ENCODE measurements at places on chromosomes 3 and 15.

DNA sequence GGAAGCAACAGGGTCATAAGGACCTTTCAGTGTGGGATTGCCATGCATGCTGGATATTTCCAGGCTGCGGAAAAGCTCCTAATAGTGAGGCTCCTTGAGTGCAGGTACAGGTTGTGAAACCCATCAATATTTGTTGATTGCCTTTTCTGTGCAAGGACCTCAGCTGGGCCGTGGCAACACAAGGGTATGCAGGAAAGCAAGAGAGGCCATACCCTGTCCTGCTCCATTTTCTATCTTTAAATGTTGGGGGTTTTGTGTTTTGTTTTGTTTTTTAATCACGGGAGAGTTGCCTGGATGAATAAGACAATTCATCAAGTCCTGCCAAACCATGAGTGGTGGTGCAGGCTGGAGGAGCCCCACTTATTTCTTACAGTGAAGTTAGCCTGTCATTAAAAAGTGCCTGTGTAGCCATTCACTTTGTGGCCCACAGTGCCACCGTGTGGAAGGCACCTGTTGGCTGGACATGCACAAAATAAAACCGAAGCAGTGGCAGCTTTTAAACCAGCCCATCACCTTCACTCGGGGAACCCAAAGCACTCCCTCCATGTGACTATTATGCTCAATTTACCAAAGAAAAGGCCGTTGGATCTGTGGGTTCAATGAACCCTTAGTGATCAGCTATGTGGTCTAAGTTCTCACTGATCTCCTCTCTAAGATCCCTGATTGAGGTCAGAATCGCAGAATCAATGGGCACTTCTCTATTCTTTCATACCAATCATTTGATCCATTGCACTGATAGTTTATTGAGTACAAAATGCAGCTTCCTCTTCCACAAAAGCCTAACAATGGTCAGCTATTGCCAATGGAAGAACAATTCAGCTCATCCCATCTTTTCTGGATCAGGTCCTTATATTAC lies 42.2 kb downstream of the CLDN18 start:
- peak; percentile 35 for DNase-seq

- no peak for DNase-seq
Measured at GRCh38 chr3:112847692-112848091, 1.0 kb upstream of the CD200R1L start.

DNA sequence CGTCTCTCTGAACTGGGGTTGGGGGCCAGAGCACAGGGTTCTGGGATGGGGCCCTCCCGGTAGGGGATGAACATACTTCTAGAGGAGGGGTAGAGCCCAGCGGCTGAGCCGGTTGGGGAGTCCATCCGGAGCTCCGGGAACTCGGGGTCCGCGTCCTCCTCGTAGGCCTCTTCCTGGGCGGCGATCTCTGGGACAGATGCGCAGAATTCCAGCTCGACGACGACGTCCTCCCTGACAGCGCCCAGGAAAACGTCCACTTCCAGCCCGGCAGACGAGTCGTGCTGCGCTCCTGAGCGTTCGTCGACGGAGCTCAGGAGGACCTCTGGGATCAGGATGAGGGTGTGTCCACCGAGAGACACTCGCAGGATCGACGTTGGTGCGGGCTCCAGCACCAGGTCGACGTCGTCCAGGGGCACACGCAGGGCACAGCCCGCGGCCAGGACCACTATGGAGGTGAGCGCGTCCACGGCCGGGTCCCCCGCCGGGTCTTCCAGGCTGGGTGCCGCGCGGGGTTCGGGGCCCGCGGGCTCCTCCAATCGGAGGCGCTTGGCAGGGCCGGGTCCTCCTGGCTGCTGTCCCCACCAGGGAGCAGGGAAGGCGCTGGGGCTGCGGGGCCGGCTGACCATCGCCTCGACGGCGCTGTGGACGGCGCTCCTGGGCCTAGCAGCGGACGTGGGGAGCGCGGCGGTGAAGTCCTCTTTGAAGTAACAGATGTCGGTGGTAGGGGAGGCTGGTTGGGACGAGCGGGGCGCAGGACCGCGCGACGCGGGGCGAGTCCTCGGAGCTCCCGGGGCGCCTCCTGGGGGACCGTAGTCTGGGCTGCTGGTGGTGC lies 474 bp downstream of the PRR23B start:
- DNase-seq, result no peak

- no peak for DNase-seq
Measured at GRCh38 chr15:50854601-50855490, 53.6 kb upstream of the AP4E1 start.

DNA sequence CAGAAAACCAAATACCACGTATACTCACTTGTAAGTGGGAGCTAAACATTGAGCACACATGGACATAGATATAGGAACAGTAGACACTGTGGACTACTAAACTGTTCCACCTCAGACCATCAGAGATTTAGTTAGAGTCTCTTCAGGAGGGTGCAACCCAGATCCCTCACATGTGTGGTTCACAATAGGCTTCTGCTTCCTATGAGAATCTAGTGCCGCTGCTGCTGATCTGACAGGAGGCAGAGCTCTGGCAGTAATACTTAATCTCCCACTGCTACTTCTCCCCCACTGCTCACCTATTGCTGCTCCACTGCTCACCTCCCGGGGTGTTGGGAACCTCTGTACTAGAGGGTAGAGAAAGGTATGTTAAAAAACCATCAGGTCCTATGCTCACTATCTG lies 533.3 kb downstream of the NSUN3 start:
- DNase-seq, result no peak

GRCh38 chr15:85837881-85838280 lies 43.2 kb upstream of the KLHL25 start:
- DNase-seq, result no peak

- DNase-seq, result no peak
Measured at GRCh38 chr15:51499379-51499976, 123.1 kb downstream of the DMXL2 start.

DNA sequence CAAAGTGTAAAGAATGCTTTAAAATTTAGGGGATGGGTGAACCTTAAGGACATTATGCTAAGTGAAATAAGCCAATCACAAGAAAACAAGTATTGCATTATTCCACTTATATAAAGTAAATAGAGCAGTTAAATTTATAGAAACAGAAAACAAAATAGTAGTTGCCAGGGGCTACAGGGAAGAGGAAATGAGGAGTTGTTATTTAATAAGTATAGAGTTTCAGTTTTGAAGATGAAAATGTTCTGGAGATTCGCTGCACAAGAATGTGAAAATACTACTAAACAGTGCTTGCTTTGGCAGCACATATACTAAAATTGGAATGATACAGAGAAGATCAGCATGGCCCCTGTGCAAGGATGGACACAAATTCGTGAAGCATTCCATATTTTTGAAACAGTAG lies 32.0 kb downstream of the DNAH12 start:
- no peak for DNase-seq

GRCh38 chr15:67691450-67691849 lies 133.9 kb upstream of the SKOR1 start:
- DNase-seq, result no peak

DNA sequence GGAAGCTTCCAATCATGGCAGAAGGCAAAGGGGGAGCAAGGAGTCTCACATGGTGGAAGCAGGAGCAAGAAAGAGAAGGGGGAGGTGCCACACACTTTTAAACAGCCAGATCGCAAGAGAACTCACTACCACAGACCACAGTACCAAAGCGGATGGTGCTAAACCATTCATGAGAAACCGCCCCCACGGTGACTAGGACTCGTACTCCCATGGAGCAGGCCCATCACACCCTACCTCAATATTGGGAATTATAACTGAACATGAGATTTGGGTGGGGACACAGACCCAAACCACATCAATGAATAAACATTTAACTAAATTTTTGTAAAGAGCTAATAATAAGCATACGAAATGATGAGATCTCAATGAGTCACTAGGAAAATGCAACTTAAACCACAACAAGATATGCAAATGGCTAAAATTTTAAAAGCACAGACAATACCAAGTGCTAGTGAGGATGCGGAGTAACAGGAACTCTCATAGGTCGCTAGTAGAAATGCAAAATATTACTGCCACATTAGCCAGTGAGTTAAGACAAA lies 10.0 kb downstream of the MRPS25 start:
- no peak for DNase-seq

- no peak for DNase-seq
Measured at GRCh38 chr3:89586256-89586655, 478.8 kb downstream of the EPHA3 start.

DNA sequence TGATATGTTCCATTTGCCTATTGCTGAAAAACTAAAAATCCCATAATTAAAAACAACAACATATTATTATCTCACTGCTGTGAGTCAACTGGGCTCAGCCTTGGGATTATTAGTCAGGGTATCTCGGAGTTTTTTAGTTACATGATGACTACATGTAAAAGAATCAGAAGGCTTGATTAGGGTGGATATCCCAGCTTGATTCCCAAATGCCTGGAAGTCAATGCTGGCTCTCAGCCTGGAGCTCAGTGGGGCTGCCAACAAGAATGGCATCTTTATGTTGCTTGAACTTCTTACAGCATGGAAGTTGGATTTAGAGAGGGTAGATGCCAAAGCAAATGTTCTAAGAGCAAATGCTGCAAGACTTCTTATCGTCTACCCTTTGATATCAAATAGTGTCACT lies 278.5 kb downstream of the PLOD2 start:
- DNase-seq, result peak; percentile 21

- DNase-seq, result no peak
Measured at GRCh38 chr15:44525018-44525417, 11.9 kb upstream of the EIF3J start.

- DNase-seq, result no peak
Measured at GRCh38 chr15:49229922-49230321, 59.9 kb downstream of the GALK2 start.

GRCh38 chr3:186141790-186142189 lies 32.9 kb upstream of the ETV5 start:
- no peak for DNase-seq

DNA sequence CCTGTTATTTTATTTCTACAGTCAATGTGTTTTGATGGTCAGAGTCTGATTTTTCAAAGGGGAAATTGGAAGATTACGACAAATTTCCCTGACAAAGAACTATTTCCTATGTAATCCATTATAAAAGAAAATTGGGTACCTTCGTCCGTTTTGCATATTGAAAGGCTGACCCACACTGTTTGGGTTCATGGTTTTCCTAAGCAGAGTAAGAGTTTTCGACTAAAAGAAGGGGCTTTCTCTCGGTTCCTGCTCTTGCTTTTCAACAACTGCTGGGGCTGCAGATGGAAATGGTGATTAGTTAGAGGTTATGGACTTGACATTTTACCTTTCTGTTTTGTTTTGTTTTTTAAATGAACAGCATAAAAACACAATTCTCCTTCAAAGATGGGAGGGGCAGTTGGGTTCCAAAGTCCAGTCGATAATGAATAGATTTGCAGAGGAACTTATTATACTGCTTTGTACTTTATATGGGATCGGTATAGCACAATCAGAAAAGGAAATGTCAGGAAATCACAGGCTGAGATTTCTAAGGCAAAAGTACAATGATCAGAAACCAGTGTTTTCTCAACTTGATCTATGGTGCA lies 978 bp downstream of the KCNMB2 start:
- DNase-seq, result no peak

- DNase-seq, result no peak
Measured at GRCh38 chr15:60534546-60534945, 55.6 kb upstream of the ICE2 start.

- no peak for DNase-seq
Measured at GRCh38 chr3:14846226-14846880, 27.6 kb downstream of the FGD5 start.

- DNase-seq, result no peak
Measured at GRCh38 chr3:149532489-149533180, 58.1 kb downstream of the TM4SF4 start.

- DNase-seq, result no peak
Measured at GRCh38 chr3:20123131-20123652, 62.8 kb downstream of the SGO1 start.

- no peak for DNase-seq
Measured at GRCh38 chr3:25713341-25713985, 48.8 kb upstream of the TOP2B start.

DNA sequence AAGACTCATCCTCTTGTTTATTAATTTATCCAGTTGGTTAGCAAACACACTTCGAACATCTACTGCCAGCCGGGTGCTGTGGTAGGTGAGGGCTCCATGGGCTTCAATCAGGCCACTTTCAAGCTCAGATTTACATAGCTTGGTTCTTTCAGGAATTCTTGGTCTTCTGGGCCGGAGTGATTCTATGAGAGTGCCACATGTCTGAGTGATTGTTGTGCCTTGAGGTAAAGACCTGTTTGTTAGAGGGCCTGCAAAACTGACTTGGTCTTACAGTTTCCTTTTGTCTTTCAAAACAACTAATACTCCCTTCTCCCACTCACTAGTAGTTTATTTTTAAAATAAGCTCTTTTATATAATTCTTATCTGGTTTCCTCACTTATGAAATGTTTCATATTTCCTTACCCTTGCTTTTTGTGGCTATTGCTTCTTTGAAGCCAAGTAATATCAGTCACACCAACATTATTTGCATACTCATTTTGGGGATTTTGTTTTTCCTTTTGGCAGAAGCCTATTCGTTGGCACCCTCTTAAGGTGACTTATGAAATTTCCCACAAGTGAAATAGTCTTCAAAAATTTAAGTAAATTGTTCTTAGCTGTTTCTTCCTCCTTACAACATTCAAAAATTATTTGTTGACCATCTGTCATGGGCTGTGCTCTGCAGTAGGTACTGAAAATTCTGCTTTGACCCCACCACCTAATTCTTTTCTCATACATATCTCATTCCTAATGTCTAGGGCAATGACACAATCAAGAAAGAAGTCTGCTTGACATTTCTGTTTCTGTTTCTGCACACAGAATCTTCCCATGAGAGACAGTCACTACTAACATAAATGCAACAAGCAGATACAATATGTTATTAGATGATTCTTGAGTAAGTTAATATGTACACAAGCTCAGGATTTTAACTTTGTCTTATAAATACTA lies 120.2 kb downstream of the LRRC28 start:
- no peak for DNase-seq

Data from NCI-H446 (cell line).